ENCODE measurements at places on chromosomes 1 and 21.

DNA sequence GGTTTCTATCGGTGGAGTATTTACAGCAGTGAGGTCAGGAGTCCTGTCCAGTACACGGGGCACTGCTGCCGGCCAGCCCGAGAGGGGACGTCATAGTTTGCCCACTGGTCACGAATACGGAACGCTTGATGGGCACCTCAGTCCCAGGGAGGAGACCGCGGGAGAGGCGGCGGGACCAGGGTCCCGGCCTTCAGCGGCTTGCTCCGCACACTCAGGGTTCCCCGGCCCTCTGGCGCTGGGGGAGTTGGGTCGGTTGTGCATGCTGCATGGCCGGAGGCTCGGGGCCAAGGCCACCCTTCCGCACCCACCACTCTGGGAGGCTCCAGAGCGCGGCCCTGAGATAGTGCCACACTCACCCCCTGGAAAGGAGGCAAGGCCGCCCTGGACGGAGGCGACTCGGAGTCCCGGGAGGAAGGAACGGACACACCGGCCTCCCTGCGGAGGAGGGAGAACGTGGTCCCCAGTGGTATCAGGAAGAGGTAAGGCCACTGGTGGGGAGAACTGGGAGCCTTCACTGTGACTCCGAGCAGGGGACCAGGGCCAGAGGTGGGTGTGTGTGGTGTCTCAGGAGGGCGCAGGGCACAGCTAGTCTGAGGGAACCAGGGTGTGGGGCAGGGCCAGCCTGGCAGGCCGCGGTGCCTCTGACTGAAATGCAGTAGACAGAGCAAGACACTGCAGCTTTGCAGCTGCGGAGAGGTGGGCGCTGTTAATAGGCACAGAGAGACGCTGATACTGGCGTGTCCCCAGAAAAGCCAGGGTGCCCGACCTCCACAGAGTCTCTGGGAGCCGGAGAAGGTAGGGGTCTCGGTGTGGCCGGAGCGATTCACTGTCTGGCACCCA is 28.6 kb upstream of the PRSS38 start:
- no peak for DNase-seq
- H3K36me3 ChIP-seq = peaks cover 8% of the 10 kb centered on the region
- H3K27ac ChIP-seq = peak overlapping the region; percentile 89
- H3K4me3 ChIP-seq = peak overlapping the region; percentile 78
- no peaks in the 10 kb centered on the region for H3K27me3 ChIP-seq

- H3K36me3 ChIP-seq = no peaks in the 10 kb centered on the region
- no peak overlapping the region for H3K27ac ChIP-seq
- H3K4me3 ChIP-seq = no peak overlapping the region
- DNase-seq = no peak
Measured at GRCh38 chr1:94667818-94668217, 126.3 kb upstream of the F3 start.

- no peaks in the 10 kb centered on the region for H3K27me3 ChIP-seq
- no peaks in the 10 kb centered on the region for H3K36me3 ChIP-seq
- H3K4me1 ChIP-seq = no peaks in the 10 kb centered on the region
- DNase-seq = no peak
Measured at GRCh38 chr1:226617109-226617508, 68.5 kb downstream of the STUM start.

GRCh38 chr1:17086751-17087150 is 32.5 kb downstream of the PADI2 start:
- peaks cover 11% of the 10 kb centered on the region for H3K27me3 ChIP-seq
- H3K27ac ChIP-seq = no peak overlapping the region
- H3K4me3 ChIP-seq = no peak overlapping the region
- no peaks in the 10 kb centered on the region for H3K4me1 ChIP-seq
- no peak for DNase-seq
- H3K36me3 ChIP-seq = no peaks in the 10 kb centered on the region

DNA sequence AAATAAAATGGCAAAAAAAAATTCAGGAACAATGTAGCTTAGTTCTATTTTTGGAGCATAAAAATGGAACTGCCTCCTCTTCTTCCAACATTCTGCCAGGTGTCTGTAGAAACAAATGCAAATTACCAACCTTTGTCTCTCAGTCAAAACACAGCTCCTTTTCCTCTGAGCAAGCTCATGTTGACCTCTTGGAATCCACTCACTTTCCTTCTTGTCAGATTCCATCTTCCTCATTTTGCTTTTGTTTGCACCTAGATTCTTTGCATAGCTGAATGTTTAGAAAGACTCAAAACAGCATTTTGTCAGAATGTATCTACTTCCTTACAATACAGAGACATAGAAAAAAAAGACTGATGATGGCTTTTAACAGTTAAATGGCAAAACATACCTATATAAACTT is 178.2 kb downstream of the ADGRL2 start:
- H3K27ac ChIP-seq = no peak overlapping the region
- no peak overlapping the region for H3K4me3 ChIP-seq
- no peaks in the 10 kb centered on the region for H3K4me1 ChIP-seq
- no peaks in the 10 kb centered on the region for H3K27me3 ChIP-seq

DNA sequence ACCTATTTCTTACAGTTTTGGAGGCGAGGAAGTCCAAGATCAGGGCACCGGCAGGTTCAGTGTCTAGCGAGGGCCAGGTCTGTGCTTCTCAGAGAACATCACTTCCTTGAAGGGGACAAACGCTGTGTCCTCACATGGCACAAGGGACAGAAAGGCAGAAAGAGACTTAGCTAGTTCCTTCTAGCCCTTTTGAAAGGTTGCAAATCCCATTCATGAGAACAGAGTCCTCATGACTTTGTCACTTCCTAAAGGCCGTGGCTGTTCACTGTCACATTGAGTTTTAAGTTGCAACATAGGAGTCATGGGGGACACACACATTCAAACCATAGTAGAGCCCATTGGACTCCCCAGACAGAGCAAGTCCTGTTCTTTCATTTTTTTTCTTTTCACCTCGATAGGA is 27.4 kb downstream of the PER3 start:
- no peak for DNase-seq
- no peaks in the 10 kb centered on the region for H3K27me3 ChIP-seq
- H3K4me1 ChIP-seq = no peaks in the 10 kb centered on the region
- no peak overlapping the region for H3K4me3 ChIP-seq
- H3K36me3 ChIP-seq = peaks cover 13% of the 10 kb centered on the region
- no peak overlapping the region for H3K27ac ChIP-seq

GRCh38 chr1:19668888-19669287 is 4.2 kb downstream of the HTR6 start:
- no peak overlapping the region for H3K4me3 ChIP-seq
- no peak overlapping the region for H3K27ac ChIP-seq
- peaks cover 10% of the 10 kb centered on the region for H3K27me3 ChIP-seq
- no peaks in the 10 kb centered on the region for H3K36me3 ChIP-seq

GRCh38 chr1:107016376-107016978 is 40.0 kb upstream of the PRMT6 start:
- H3K4me3 ChIP-seq = no peak overlapping the region
- DNase-seq = no peak
- no peaks in the 10 kb centered on the region for H3K4me1 ChIP-seq
- no peaks in the 10 kb centered on the region for H3K27me3 ChIP-seq

GRCh38 chr1:18673976-18674375 is 43.3 kb downstream of the PAX7 start:
- no peak overlapping the region for H3K4me3 ChIP-seq
- no peaks in the 10 kb centered on the region for H3K36me3 ChIP-seq
- no peak overlapping the region for H3K27ac ChIP-seq
- peaks cover 27% of the 10 kb centered on the region for H3K4me1 ChIP-seq
- no peaks in the 10 kb centered on the region for H3K27me3 ChIP-seq
- no peak for DNase-seq

DNA sequence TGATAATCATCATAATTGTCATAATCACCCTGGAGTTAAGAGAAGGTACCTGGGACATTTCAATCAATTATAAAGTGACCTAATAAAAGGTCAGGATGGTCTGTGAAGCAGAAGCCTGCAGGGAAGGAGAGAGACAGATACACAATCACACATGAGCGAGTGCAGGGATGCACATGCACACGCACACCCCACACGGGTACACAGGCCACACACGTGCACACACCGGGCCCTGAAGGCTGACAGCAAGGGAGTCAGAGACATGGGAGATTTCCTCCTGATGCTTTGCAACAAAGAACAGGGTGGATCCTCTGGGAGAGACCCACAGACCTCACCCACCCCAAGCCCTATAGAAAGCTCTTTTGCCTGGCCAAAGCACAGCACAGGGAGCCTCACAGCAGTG is 82.3 kb upstream of the ZC3H12A start:
- no peak overlapping the region for H3K4me3 ChIP-seq
- DNase-seq = no peak
- no peaks in the 10 kb centered on the region for H3K4me1 ChIP-seq
- no peaks in the 10 kb centered on the region for H3K36me3 ChIP-seq
- no peak overlapping the region for H3K27ac ChIP-seq
- H3K27me3 ChIP-seq = peaks cover 88% of the 10 kb centered on the region

GRCh38 chr1:58515794-58516401 is 30.6 kb downstream of the OMA1 start:
- no peaks in the 10 kb centered on the region for H3K27me3 ChIP-seq
- H3K4me3 ChIP-seq = no peak overlapping the region
- DNase-seq = no peak

GRCh38 chr21:18251065-18251464 is 6.4 kb downstream of the CHODL start:
- H3K4me3 ChIP-seq = no peak overlapping the region
- H3K36me3 ChIP-seq = no peaks in the 10 kb centered on the region
- peaks cover 5% of the 10 kb centered on the region for H3K4me1 ChIP-seq
